ENCODE measurements at places on chromosomes 12 and 14.

- no peak for DNase-seq
Observed at GRCh38 chr14:51219473-51220448, 20.3 kb upstream of the TMX1 start.

DNA sequence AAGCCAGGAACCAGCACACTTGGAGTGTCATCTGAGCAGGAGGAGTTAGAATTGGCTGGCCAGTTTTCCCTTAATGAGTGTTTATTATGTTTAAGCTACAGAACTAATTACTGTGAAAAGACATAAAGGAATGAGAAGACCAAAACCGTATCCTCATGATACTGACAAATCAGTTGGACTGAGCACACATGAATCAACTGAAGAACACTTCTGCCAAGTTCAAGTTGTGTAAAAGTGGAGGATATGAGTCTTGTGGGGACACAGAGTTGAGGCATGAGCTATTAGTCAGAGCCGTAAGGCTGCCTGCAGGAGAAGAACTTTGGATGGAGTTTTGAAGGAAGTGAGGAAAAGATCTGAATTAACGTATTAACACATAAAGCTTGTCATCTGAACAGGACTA is 43.1 kb downstream of the HMGA2 start:
- no peak for DNase-seq

DNA sequence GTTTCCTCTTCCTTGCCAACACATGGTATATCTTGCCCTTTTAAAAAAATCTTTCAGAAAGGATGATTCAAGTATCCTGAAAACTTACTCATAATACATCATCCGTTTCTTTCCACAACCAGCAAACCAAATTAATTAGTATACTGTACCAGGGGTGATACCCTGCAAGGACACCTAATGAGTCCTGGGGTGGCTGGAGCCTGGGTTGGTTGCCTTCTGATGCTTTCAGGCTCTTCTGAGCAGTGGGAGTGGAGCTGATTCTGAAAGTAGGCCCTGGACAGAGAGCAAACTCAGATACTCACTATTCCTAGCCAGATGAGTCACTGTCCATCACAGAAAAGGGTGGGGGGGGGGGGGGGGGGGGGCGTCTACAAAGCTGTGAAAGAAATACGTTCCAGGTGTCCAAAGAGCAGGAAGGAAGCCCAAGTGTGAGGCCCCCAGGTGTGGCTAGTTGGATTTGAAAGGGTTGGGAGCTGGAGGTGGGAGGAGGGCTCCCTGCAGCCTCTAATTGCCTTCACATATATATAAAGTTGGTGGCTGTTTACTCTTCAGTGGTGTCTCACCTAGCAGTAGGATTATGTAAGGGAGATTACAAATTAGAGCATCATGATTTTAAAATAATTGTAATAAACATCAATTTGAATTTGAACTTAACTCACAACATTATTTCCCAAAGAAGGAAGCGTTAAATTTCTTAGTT is 36.5 kb downstream of the FBXO33 start:
- no peak for DNase-seq

DNA sequence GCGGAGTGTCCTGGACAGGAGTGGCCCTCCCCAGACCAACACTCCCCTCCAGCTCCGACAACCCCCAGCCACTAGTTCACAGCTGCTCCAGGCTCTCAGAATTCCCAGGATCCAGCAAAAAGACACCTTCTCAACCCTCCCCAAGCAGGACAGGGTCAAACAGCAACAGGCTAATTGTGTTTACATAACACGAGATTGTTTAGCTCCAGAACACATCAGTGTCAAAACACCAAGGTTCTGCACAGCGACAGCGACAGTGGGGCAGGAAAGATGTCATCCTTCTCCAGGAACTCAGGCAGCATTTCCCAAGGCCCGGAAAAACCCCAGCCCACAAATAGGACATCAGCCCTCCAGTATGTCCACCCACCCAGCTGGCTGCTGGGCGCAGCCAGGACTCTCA is 16.5 kb downstream of the ITPK1 start:
- DNase-seq, result no peak

DNA sequence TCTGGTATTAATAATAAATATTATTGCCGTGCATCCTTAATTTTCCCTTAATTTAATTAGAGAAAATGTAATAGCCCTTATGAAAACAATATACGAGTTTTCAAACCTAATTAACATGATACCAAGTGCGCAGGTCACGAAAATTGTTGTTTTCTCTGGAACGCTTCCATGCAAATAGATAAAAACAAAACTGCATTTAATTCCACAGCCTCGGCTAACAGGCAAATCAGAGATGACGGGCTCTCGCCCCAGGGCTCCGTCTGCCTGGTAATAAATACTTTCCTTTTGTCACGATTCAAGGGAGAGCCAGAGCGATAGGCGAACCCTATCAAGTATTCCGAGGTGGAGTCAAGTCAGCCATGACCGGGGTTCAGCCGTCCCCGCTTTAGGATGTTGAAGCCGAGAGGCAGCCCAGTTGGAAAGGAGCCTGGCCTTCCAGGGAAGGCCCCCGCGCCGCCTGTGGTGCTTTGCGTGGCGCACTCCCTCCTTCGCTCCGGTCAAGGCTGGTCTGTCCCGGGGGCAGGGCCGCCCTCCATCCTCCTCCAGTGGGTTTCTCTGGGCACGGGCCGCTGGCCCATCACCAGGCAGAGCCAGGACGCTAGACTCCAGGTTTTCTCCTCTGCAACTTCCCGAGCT is 137.8 kb upstream of the GSC start:
- no peak for DNase-seq

- DNase-seq, result no peak
Observed at GRCh38 chr14:103879570-103880347, 32.4 kb upstream of the PPP1R13B start.

- DNase-seq, result peak; percentile 47
Observed at GRCh38 chr12:54215989-54216796, 27.4 kb upstream of the SMUG1 start.

- DNase-seq, result no peak
Observed at GRCh38 chr12:28535216-28535615, 345.0 kb downstream of the CCDC91 start.

DNA sequence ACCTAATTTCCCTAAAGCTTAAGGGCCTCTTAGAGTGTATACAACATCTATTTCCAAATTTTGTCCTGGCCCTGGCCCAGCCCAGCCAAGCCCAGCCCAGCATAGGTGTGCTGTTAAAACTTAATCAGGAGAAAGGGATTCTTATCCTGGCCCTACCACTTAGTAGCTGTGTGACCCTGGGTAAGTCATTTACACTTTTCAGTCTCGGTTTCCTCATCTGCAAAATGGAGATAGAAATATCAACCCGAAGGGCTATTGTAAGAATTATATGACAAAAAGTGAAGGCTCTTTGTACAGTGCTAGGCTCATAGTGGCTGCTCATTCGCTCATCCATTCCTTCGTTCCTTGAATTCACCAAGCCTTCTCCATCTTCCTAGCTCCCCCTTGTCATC is 442 bp downstream of the ERG28 start:
- DNase-seq, result no peak

- peak; percentile 95 for DNase-seq
Observed at GRCh38 chr14:55411426-55412389, at the start of gene ATG14. TSS of gene ATG14 (minus strand) at chr14:55411830. CDS start at chr14:55411822, 8 bp downstream.

DNA sequence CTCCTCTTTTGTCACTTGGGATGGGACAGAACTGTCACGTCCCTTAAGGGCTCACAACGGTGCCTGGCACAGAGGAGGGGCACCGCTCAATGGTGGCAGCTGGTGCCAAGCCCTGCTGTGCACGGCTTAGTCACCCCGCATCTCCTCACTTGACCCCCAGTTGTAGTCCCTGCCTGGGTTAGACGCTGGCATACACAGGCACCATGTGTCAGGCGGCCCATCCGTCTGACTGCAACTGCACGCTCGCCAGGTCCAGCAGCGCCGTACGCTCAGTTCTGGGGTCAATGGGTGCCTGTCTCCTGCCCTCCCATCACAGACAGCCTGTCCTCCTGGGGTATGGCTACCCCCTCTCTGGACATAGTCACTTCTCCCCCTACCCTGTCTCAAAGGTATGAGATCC is 1.6 kb upstream of the PACS2 start:
- no peak for DNase-seq

DNA sequence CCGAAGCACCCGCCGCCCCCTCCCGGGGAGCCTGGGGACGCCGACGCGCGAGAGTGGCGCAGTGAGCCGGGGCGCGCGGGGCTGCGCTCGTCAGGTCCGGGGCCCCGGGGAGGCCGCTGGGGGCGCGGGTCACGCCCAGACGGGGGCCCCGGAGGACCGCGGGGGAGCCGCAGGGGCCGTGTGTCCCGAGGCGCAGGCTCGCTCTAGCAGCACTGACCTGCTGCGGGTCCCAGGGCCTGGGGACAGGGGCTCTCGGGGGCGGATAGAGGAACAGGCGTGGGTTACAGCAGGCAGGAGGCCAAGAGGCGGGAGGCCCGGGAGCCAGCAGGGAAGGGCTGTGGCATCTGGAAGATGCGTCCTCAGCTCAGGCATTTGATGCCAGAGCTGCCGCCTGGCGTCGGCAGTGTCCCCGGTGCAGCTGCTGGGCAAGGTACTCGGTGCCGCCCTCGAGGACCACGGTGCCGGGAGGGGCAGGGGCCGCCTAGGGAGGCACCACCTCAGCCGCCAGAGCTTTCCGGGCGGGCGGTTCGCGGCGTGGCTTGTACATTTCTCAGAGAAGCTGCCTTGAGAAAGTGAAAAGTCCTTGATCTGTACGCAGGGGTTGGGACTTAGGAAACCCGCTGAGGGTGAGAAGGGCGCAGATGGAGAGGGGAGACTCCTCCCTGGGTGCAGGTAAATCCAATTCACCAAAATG is 1.2 kb downstream of the WNT5B start:
- DNase-seq, result peak; percentile 64

GRCh38 chr14:69877492-69877891 is 1.7 kb upstream of the SMOC1 start:
- peak; percentile 62 for DNase-seq

DNA sequence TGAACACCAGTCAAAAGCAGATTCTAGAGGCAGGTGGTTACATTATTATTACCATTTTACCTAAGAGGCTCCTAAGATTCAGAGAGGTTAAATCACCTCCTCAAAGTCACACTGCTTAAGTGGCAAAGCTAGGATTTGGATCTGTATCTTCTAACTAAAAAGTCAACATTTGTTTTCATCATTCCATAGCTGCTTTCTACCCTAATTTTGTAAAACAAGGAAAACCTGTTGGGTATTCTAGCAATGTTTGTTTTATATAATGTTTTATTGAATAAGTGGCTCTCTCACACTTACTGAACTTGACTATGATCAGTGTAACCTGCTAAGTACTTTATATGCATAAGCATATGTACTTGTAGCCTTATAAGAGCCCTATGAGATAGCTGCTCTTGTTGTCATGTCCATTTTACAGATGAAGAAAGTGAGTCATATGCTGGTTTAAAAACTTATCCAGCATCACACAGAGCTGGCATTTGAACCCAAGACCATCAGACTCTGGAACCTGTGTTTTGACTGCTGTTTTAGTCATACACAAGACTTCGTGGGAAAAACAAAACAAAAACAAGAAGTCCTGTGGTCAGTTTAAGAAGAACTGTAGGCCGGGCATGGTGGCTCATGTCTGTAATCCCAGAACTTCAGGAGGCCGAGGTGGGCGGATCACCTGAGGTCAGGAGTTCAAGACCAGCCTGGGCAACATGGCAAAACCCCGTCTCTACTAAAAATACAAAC is 31.7 kb upstream of the EVL start:
- no peak for DNase-seq

- DNase-seq, result no peak
Observed at GRCh38 chr12:77104792-77105191, 39.4 kb upstream of the E2F7 start.

GRCh38 chr12:66309606-66310005 is 7.3 kb downstream of the HELB start:
- DNase-seq, result no peak

DNA sequence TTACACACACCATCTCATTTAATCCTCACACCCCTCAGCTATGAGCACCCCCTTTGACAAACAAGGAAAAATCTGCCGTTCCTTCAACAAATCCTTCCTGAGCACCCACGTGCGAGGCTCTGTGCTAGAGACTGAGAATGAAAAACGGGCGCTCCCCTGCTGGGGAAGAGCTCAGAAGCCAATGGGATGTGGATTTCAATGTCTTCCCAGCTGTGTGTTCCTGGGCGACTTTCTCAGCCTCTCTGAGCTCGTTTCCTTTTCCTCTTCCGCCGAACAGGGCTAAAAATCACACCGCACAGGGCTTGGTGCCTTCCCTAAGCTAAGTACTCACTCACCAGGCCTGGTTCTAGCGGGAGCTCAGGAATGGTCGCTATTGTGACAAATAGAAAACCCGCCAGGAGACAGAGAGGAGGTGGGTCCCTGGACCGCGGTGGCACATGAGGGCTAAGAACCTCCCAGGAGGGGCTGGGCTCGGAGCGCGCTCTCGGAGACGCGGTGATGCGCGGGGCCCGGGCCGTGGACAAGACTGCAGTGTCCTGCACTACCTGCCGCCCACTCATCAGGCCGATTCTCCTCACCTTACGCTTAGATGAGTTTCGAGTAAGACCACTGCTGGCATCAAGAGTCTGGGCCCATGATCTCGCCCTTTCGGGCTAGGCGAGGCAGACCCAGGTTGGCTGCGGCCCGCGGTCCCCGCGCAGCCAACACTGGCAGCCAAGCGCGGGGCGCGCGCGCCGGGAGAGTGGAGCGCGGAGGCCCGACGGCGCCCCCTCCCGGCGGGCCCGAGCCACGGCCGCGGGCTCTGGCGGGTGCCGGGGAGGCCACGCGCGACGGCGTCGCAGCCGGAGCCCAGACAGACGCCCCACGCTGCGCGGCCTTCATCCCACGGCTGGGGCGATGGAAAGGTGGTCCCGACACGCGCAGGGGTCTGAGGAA is 17.0 kb downstream of the ZDHHC22 start:
- peak; percentile 86 for DNase-seq

DNA sequence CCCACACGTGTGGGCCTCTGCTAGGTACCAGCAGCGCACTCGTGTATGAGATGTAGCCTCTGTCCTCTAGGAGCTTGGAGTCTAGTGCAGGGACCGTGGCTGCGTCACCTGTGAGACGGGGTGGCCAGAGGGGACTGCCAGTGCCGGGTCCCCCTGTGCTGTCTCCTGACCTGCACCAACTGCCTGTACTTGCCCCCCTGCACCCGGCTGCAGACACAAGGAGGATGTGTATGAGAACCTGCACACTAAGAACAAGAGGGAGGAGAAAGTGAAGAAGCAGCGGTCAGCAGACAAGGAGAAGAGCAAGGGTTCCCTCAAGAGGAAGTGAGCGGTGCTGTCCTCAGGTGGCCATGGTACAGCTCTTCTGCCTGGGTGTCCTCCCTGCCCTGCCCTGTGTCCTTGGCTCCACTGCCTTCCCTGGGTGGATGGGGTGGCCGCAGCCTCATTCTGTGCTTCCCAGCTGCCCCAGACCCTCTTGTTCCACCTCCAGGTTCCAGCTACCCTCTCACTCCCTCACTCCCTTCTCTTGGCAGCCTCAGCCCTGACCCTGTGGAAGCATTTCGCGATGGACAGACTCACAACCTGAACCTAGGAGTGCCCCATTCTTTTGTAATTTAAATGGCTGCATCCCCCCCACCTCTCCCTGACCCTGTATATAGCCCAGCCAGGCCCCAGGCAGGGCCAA is 9.6 kb downstream of the PTPN6 start:
- peak; percentile 68 for DNase-seq

All from GM13976 (cell line).